ENCODE measurements at places on chromosomes 5 and 9. TPM values are rescaled to one million over a fixed set of nuclear protein-coding genes. Genes with fewer than 3 reads are reported as not detected.

Gene CDH10
- not detected for total RNA-seq

Gene PCDHA10
- total RNA-seq = 0.42 TPM

DNA sequence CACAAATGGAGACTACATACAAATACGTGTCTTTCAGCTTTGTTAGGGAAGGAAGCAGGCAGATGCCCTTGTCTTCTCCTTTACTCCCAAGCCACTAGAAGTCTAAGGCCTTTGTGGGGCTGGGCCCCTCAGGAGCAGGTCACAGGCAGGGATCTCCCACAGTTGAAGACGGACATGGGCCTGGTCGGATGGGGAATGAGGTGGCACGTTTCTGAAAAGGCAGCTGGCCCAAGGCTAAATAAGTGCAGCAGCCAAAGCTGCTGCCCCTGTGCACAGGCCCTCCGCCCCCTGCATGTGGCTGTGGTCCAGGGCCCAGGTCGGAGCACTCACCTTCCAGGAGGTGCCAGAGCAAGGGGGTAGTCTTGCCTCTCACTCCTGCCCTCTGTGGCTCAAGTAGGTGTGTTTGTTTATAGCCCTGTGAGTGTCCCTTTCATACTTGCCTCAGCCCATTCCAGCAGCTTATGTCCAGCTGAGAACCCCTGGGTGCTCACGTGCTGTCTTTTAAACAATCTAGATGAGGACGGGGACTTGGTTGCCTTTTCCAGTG, 1.8 kb downstream of the SQSTM1 start:
- H3K27me3 ChIP-seq = no peaks in the 10 kb centered on the region
- peaks cover 58% of the 10 kb centered on the region for H3K4me1 ChIP-seq
- peak overlapping the region; percentile 100 for H3K27ac ChIP-seq
- DNase-seq = peak; percentile 76

GRCh38 chr9:34169125-34169524, 9.7 kb upstream of the UBAP1 start:
- peak; percentile 56 for DNase-seq
- no peak overlapping the region for H3K4me3 ChIP-seq
- no peaks in the 10 kb centered on the region for H3K36me3 ChIP-seq
- peaks cover 6% of the 10 kb centered on the region for H3K27me3 ChIP-seq
- peaks cover 3% of the 10 kb centered on the region for H3K4me1 ChIP-seq

GRCh38 chr5:1231354-1231905, 6.2 kb downstream of the SLC6A18 start:
- no peaks in the 10 kb centered on the region for H3K4me1 ChIP-seq
- no peak overlapping the region for H3K27ac ChIP-seq
- H3K27me3 ChIP-seq = no peaks in the 10 kb centered on the region
- no peak for DNase-seq
- no peaks in the 10 kb centered on the region for H3K36me3 ChIP-seq

DNA sequence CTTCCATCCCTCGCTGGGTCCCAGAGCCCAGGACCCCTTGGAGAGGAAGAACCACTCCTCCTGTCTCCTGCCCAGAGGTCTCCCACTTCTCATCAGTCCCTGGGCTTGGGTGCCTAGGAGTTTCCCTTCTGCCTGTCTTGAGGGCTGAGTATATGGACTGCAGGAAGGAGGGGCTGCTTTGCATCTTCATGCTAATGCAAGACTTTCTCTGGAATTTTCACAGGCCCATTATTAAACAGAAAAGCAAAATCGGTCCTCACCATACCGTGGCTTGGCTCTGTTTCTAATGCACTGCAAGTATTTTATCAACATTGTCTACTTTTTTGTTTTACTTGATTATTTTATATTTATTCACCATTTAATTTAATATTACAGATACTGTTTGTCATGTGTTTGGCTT, 34.5 kb downstream of the TRIO start:
- H3K27ac ChIP-seq = no peak overlapping the region
- no peak overlapping the region for H3K4me3 ChIP-seq
- no peak for DNase-seq

Gene FRMPD1
- total RNA-seq = not detected

DNA sequence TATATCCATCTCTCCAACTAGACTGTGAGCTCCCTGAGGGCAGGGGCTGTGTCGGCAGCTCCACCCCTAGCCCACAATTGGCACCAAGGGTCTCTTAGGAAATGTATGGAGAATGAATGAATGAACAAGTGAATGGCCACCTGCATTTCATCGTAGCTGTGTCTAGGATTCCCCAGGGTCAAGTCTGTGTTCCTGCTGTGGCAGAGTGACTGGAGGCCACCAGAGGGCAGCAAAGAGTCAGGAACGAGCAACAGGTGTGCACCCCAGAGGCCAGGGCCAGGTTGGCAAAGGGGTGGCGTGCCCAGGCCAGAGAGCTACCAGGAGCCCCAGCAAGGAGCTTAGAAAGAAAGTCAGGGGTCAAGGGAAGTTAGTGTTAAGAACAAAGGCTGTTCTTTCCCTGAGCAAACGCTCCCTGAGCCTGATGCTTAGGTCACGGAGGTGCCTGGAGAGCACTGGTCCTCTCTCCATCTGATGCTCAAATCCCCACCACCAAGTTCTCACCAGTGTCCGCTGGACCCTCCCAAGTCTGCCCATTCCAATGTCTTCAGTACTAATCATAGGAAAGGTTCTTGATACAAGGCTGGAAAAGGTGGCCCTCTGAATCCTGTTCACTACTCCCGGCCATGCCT, 160.7 kb downstream of the PAX5 start:
- H3K4me1 ChIP-seq = peaks cover 12% of the 10 kb centered on the region
- H3K27me3 ChIP-seq = no peaks in the 10 kb centered on the region
- peak overlapping the region; percentile 49 for H3K27ac ChIP-seq
- peak; percentile 90 for DNase-seq
- H3K36me3 ChIP-seq = peaks cover 19% of the 10 kb centered on the region

Gene ANKRD31
- 0.51 TPM for total RNA-seq

Gene PPP1R26
- total RNA-seq = 6.7 TPM

Gene FSTL4
- total RNA-seq = not detected

GRCh38 chr9:37167456-37168047, 47.2 kb downstream of the ZCCHC7 start:
- no peak overlapping the region for H3K4me3 ChIP-seq
- no peaks in the 10 kb centered on the region for H3K27me3 ChIP-seq
- DNase-seq = no peak
- H3K36me3 ChIP-seq = peaks cover 3% of the 10 kb centered on the region
- no peak overlapping the region for H3K27ac ChIP-seq

- no peak overlapping the region for H3K27ac ChIP-seq
- no peak overlapping the region for H3K4me3 ChIP-seq
- H3K4me1 ChIP-seq = no peaks in the 10 kb centered on the region
Measured at GRCh38 chr9:16611983-16612382, 258.5 kb downstream of the BNC2 start.

- DNase-seq = peak; percentile 61
- no peak overlapping the region for H3K4me3 ChIP-seq
- peaks cover 7% of the 10 kb centered on the region for H3K4me1 ChIP-seq
- no peak overlapping the region for H3K27ac ChIP-seq
- no peaks in the 10 kb centered on the region for H3K27me3 ChIP-seq
Measured at GRCh38 chr5:172044631-172045314, 38.3 kb upstream of the FBXW11 start.

DNA sequence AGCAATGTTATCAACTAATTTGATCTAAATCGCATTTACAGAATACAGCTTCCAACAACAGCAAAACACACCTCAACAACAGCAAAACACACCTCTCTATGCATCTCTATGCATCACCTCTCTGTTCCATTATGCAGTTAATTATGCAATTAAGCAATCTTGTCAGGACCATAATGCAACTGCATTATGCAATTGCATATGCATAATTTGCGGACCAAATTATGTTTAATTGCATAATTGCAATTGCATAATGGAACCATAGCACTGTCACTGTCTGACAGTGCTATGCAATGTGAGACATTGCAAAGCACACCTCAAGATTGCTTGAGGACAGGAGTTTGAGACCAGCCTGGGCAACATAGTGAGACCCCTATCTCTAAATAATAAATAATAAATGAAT, 80.4 kb upstream of the PRSS3 start:
- no peaks in the 10 kb centered on the region for H3K36me3 ChIP-seq
- no peak for DNase-seq
- no peak overlapping the region for H3K27ac ChIP-seq
- H3K27me3 ChIP-seq = no peaks in the 10 kb centered on the region

Gene GLDC
- 0.63 TPM for total RNA-seq

DNA sequence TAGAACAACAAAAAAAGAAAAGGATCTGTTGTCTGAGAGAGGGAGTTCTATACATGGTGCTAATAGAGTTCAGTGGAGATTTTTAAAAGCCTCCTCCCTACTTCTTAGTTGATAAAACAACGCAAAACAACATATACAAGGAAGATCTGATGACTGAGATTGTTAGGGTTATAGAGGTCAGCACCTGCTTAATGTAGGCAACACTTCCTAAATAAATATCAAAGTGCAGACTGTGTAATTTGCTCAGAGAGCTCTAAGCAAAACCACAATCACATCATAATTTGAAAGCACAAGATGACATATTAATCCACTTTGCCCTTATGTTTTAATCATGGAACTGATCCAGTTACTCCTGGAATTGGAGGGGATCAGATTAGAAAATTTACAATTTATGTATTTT, 474.5 kb downstream of the PRR16 start:
- no peaks in the 10 kb centered on the region for H3K27me3 ChIP-seq
- DNase-seq = no peak
- no peak overlapping the region for H3K27ac ChIP-seq
- no peak overlapping the region for H3K4me3 ChIP-seq
- H3K4me1 ChIP-seq = no peaks in the 10 kb centered on the region

Gene NUTM2G
- total RNA-seq = not detected

- H3K27ac ChIP-seq = no peak overlapping the region
- H3K4me1 ChIP-seq = no peaks in the 10 kb centered on the region
- no peak for DNase-seq
- no peaks in the 10 kb centered on the region for H3K27me3 ChIP-seq
- H3K36me3 ChIP-seq = peaks cover 9% of the 10 kb centered on the region
Measured at GRCh38 chr5:94776167-94776566, 157.7 kb downstream of the SLF1 start.

Gene CCL27
- not detected for total RNA-seq

Gene ZNF300
- total RNA-seq = 3.1 TPM
